Stimulated activated memory B cell treated with anti-CD40 and anti-IgM and Interleukin-4, amounts not matched to agents 10 μg/mL and 1 μg/mL and 100 μg/mL, for 72 hours (primary cell): ENCODE measurements at places on chromosomes 6 and 20.
A peak's percentile ranks its signal among the peaks of the same experiment; 100 is the strongest.

DNA sequence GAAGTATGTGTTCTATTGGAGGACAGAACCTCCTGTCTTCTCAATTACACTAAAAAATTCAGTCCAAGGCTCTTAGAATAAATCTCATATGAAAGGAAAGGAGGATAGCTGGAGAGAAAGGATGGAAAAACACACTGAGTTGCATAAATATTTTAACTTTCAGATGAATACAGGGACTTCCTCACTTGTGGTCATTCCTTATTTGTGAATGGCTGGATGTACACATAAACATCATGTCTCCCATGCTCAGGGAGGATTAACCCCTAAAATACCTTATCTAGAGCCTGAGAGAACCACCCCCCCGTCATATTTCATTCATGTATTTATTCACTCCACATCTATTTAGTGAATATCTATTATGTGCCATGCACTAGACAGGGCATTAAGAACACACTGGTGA lies 217.6 kb upstream of the CITED2 start:
- peaks cover 6% of the 10 kb centered on the region for H3K4me1 ChIP-seq
- no peaks in the 10 kb centered on the region for H3K27me3 ChIP-seq
- no peak for ATAC-seq
- H3K4me3 ChIP-seq = no peak overlapping the region
- no peaks in the 10 kb centered on the region for H3K36me3 ChIP-seq
- H3K27ac ChIP-seq = no peak overlapping the region

DNA sequence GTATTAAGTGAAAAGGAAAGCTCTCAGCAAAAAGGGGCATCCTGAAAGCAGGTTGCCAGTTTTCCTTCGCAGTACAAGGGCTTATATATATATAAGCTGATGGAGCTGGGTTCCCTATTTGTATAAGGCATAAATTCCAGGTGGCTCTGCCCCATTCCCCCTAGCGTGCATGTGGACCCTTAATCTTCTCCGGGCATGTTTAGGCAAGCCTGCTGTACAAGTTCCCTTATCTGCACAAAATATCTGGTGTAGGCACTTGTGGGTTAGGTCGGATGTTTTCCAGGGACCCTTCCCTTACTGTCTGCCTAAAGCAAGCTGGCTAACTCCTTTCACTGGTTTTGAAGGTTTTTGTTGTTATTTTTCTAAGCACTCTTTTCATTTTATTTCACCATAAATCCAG lies 140.7 kb downstream of the FUT9 start:
- H3K27me3 ChIP-seq = no peaks in the 10 kb centered on the region
- no peaks in the 10 kb centered on the region for H3K4me1 ChIP-seq
- no peak overlapping the region for H3K4me3 ChIP-seq
- H3K27ac ChIP-seq = no peak overlapping the region

GRCh38 chr6:139981768-139982181 lies 607.3 kb upstream of the CITED2 start:
- peaks cover 6% of the 10 kb centered on the region for H3K4me1 ChIP-seq
- no peak for ATAC-seq
- H3K36me3 ChIP-seq = no peaks in the 10 kb centered on the region
- peaks cover 18% of the 10 kb centered on the region for H3K27me3 ChIP-seq
- H3K27ac ChIP-seq = no peak overlapping the region

GRCh38 chr20:9241721-9242427 lies 173.0 kb downstream of the PLCB4 start:
- ATAC-seq = no peak
- no peaks in the 10 kb centered on the region for H3K4me1 ChIP-seq
- no peaks in the 10 kb centered on the region for H3K36me3 ChIP-seq
- H3K27me3 ChIP-seq = no peaks in the 10 kb centered on the region
- no peak overlapping the region for H3K27ac ChIP-seq

DNA sequence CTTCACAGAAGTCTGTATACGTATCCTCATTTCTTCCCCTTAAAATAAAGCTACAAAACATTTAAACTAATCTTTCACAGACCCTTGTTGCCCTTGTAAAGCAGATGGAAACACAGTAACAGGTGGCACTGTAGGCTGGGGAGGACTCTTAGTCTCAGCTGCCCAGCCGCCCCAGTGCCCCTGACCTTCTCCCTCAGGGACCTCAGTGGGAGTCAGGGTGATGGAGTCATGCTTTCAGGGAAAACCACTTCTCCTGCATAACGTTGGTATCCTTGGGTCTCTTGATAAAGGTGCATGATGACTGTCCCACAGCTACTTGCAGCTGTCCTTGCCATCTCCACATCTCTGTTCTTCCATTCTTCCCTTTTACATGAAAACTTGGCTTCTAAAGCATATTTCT lies 198.6 kb downstream of the CDKAL1 start:
- peaks cover 33% of the 10 kb centered on the region for H3K36me3 ChIP-seq
- no peak overlapping the region for H3K4me3 ChIP-seq
- peaks cover 10% of the 10 kb centered on the region for H3K4me1 ChIP-seq
- H3K27ac ChIP-seq = no peak overlapping the region
- no peak for ATAC-seq

GRCh38 chr20:20303320-20303719 lies 64.6 kb upstream of the INSM1 start:
- ATAC-seq = no peak
- no peaks in the 10 kb centered on the region for H3K27me3 ChIP-seq
- no peak overlapping the region for H3K4me3 ChIP-seq
- H3K4me1 ChIP-seq = no peaks in the 10 kb centered on the region
- no peaks in the 10 kb centered on the region for H3K36me3 ChIP-seq

- H3K27ac ChIP-seq = no peak overlapping the region
- H3K4me1 ChIP-seq = no peaks in the 10 kb centered on the region
- H3K4me3 ChIP-seq = no peak overlapping the region
- H3K27me3 ChIP-seq = peaks cover 48% of the 10 kb centered on the region
- ATAC-seq = no peak
Measured at GRCh38 chr6:156515242-156515641, 261.9 kb upstream of the ARID1B start.

GRCh38 chr6:2181567-2181966 lies 63.8 kb downstream of the GMDS start:
- no peak overlapping the region for H3K4me3 ChIP-seq
- H3K4me1 ChIP-seq = peaks cover 19% of the 10 kb centered on the region
- peaks cover 16% of the 10 kb centered on the region for H3K36me3 ChIP-seq

- peaks cover 45% of the 10 kb centered on the region for H3K4me1 ChIP-seq
- no peaks in the 10 kb centered on the region for H3K27me3 ChIP-seq
- peak; percentile 39 for ATAC-seq
- no peak overlapping the region for H3K27ac ChIP-seq
Measured at GRCh38 chr6:155177363-155177961, 86.4 kb upstream of the CLDN20 start.

- no peak for ATAC-seq
- H3K27ac ChIP-seq = no peak overlapping the region
- H3K36me3 ChIP-seq = no peaks in the 10 kb centered on the region
- no peak overlapping the region for H3K4me3 ChIP-seq
Measured at GRCh38 chr6:5828296-5828695, 178.4 kb downstream of the NRN1 start.

DNA sequence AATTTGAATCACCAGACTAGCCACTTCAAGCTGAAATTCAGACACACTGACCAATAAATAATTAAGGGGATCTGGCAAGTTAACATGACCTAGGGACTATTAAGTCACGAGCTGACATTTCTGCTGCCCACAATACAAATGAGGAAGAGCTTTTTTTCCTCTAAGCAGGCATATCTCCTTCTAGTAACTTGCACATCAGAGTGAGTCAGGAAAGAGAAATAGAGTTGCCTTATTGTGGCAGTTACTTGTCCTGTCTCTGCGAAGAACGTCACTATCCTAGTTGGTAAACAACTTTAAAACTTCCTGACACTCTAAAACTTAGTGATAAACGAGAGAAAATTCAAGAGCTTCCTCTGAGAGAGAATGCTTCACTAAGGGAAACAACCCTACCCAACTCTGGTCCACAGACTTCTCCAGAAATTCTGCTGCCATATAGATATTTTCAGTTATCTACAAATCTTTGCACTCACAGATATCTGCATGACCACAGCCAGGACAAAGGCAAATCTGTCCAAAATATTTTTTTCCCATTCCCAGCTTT lies 4.2 kb downstream of the PLA2G7 start:
- no peak overlapping the region for H3K27ac ChIP-seq
- peaks cover 10% of the 10 kb centered on the region for H3K4me1 ChIP-seq
- H3K36me3 ChIP-seq = no peaks in the 10 kb centered on the region
- no peak for ATAC-seq
- H3K27me3 ChIP-seq = peaks cover 51% of the 10 kb centered on the region

GRCh38 chr20:53346335-53346648 lies 247.3 kb downstream of the ZNF217 start:
- ATAC-seq = no peak
- H3K4me3 ChIP-seq = no peak overlapping the region
- no peaks in the 10 kb centered on the region for H3K4me1 ChIP-seq
- peaks cover 38% of the 10 kb centered on the region for H3K27me3 ChIP-seq

DNA sequence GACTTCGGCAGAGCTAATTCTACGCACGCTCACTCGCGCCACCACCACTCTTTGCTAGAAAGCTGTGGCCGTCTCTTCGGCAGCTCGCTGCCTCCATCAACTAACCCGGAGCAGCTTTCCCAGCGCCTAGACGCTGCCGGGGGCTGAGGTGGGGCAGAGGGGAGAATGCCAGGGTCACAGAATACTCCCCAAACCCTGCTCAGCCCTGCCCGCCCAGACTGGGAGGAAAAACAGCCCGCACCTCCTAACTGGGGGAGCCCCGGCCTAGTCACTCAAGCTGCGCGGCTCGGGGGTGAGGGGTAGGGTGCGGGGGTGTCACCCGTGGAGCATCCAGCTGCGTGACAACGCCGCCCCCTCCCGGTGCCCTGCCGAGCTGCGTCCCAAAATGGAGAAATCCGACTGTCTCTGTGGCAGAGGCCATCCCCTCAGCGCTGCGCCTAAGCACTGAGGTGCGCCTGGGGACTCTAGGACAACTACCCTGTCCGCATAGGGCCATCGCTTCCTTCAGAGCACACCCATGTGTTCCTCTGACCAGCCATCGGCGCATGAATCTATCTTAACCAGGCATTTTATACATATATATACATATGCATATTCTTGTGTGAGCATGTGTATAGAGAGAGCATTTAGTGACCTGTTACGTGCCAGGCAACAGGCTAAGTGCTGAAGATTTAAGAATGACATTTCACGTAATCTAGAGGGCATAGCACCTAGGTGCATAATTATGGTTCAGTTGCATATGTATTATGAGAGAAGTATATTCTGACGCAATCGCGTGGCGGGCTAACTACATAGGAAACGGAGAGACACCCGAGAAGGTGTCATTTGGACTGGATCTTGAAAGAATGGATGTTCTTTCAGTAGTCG lies 1.5 kb upstream of the TENT5A start:
- H3K27me3 ChIP-seq = peaks cover 9% of the 10 kb centered on the region
- H3K27ac ChIP-seq = peak overlapping the region; percentile 83
- peaks cover 4% of the 10 kb centered on the region for H3K36me3 ChIP-seq
- peak; percentile 82 for ATAC-seq
- H3K4me1 ChIP-seq = peaks cover 34% of the 10 kb centered on the region
- H3K4me3 ChIP-seq = peak overlapping the region; percentile 94

- H3K27me3 ChIP-seq = no peaks in the 10 kb centered on the region
- H3K4me1 ChIP-seq = peaks cover 74% of the 10 kb centered on the region
- peak; percentile 5 for ATAC-seq
Measured at GRCh38 chr20:37358366-37359150, 12.6 kb downstream of the SRC start.

- ATAC-seq = peak; percentile 0
- H3K27me3 ChIP-seq = no peaks in the 10 kb centered on the region
- no peaks in the 10 kb centered on the region for H3K36me3 ChIP-seq
- peak overlapping the region; percentile 93 for H3K4me3 ChIP-seq
- H3K27ac ChIP-seq = peak overlapping the region; percentile 65
Measured at GRCh38 chr20:327186-328026, 2.1 kb downstream of the SOX12 start.

- no peak overlapping the region for H3K4me3 ChIP-seq
- H3K36me3 ChIP-seq = no peaks in the 10 kb centered on the region
- H3K27ac ChIP-seq = no peak overlapping the region
- H3K27me3 ChIP-seq = no peaks in the 10 kb centered on the region
- no peaks in the 10 kb centered on the region for H3K4me1 ChIP-seq
- no peak for ATAC-seq
Measured at GRCh38 chr6:114430534-114431124, 87.8 kb upstream of the HS3ST5 start.

- H3K4me1 ChIP-seq = peaks cover 5% of the 10 kb centered on the region
- H3K27ac ChIP-seq = no peak overlapping the region
- H3K4me3 ChIP-seq = no peak overlapping the region
- peaks cover 8% of the 10 kb centered on the region for H3K27me3 ChIP-seq
- no peak for ATAC-seq
- H3K36me3 ChIP-seq = no peaks in the 10 kb centered on the region
Measured at GRCh38 chr6:79094938-79095337, 16.9 kb upstream of the PHIP start.

- H3K4me3 ChIP-seq = no peak overlapping the region
- H3K4me1 ChIP-seq = no peaks in the 10 kb centered on the region
- no peak for ATAC-seq
Measured at GRCh38 chr6:150987855-150988464, 122.5 kb downstream of the MTHFD1L start.

GRCh38 chr6:139115989-139116758 lies 18.7 kb upstream of the HECA start:
- H3K27ac ChIP-seq = no peak overlapping the region
- H3K27me3 ChIP-seq = peaks cover 14% of the 10 kb centered on the region

- no peak overlapping the region for H3K4me3 ChIP-seq
Measured at GRCh38 chr6:3831761-3832530, 17.2 kb upstream of the FAM50B start.

DNA sequence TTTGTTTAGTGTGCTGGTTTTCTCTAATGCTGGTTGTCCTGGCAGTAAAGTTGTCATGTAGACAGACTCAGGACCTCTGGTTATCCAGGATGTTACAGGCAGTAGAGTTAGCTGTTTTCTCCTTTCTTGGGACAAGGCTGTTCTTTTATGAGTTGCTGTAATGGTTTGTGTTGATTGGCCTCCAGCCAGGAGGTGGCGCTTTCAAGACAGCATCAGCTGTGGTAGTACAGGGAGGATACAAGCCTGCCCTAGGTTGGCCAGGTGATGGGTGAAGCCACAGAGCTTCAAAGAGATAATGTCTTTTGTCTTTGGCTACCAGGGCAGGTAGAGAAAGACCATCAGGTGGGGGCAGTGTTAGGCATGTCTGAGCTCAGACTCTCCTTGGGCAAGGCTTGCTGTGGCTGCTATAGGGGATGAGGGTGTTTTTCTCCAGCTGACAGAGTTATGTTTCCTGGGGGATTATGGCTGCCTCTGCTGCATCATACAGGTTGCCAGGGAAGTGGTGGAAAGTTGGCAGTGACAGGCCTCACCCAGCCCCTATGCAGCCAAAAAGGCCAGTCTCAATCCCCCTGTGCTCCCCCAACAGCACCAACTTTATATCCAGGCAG lies 127.2 kb upstream of the TAB2 start:
- ATAC-seq = peak; percentile 76
- H3K36me3 ChIP-seq = no peaks in the 10 kb centered on the region
- peak overlapping the region; percentile 84 for H3K27ac ChIP-seq
- H3K27me3 ChIP-seq = no peaks in the 10 kb centered on the region
- peaks cover 22% of the 10 kb centered on the region for H3K4me1 ChIP-seq

GRCh38 chr6:107670792-107671199 lies 153.3 kb downstream of the SCML4 start:
- H3K27ac ChIP-seq = peak overlapping the region; percentile 38
- ATAC-seq = peak; percentile 40
- H3K4me1 ChIP-seq = peaks cover 62% of the 10 kb centered on the region
- H3K36me3 ChIP-seq = no peaks in the 10 kb centered on the region
- no peaks in the 10 kb centered on the region for H3K27me3 ChIP-seq
